ENCODE measurements at places on chromosomes 13 and 19.

GRCh38 chr13:31201341-31202031 is 1.7 kb downstream of the B3GLCT start:
- no peak for DNase-seq

- DNase-seq: no peak
Observed at GRCh38 chr13:57409121-57409520, 222.4 kb upstream of the PCDH17 start.

GRCh38 chr13:85652491-85652890 is 146.7 kb downstream of the SLITRK6 start:
- DNase-seq: no peak

DNA sequence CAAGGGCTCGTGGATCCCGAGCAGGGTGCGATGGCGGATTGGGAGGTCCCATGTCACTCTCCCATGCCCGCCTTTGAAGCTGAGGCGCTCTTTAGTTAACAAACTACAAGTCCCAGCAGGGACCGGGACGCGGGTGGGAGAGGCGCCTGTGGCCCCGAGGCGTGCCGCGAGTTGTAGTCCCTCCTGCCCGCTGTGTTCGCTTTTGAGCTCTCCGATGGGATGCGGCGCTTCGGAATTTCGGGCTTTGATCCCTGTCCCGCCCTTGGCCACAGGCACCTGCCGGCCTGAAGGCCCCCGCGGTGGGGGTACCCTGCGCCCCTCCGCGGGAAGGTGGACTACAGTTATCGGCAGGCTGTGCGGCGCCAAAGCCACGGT is 11.0 kb downstream of the CYTH2 start:
- no peak for DNase-seq

DNA sequence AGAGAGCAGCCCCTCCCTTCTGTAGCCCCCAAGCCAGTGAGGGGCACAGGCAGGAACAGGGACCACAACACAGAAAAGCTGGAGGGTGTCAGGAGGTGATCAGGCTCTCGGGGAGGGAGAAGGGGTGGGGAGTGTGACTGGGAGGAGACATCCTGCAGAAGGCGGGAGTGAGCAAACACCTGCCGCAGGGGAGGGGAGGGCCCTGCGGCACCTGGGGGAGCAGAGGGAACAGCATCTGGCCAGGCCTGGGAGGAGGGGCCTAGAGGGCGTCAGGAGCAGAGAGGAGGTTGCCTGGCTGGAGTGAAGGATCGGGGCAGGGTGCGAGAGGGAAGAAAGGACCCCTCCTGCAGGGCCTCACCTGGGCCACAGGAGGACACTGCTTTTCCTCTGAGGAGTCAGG is 4.2 kb downstream of the KLK3 start:
- DNase-seq: no peak

- no peak for DNase-seq
Observed at GRCh38 chr13:38902551-38902950, 88.1 kb downstream of the STOML3 start.

DNA sequence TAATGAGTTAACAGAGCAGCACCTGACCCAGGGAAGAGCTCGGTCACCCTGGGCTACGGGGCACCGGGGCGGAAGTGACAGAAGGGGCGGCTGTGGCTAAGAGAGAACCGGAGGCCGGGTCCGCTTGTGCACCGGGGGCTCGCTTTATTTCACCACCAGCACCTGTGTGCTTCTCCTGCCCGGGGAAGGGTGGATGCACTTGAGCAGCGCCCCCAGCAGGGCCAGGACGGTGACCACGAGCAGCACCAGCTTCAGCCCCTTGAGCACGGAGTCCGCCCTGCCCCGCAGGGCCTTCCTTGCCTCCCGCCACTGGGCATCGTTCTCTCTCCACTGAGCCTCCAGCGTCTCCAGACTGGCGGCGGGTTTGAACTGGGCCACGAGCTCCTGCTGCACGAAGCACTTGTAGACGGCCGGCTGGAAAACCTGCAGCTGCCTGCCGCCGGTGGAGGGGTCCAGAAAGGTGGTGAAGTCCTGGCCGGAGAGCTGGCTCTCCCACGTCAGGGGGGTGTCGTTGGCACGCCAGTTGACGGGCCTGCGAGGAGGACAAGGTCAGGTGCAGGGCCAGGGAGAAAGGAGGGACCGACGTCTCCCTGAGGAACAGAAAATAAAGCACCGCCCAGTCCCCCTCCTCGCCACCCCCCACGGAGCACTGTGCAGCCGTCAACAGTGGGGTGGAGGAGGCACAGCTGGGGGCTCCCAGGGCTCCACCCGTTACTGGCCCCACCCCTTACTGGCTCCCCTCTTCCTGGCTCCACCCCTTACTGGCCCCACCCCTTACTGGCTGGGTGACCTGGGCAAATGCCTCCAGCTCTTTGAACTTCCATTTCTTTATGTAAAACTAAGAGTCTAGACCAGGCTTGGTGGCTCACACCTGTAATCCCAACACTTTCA is 3.6 kb downstream of the FAM187B start:
- DNase-seq: no peak

GRCh38 chr19:2675892-2676291 is 26.6 kb downstream of the GNG7 start:
- DNase-seq: no peak

- no peak for DNase-seq
Observed at GRCh38 chr13:113545455-113545930, 39.1 kb upstream of the TFDP1 start.

- DNase-seq: no peak
Observed at GRCh38 chr13:45700971-45701900, 884 bp upstream of the CBY2 start.

- DNase-seq: no peak
Observed at GRCh38 chr13:99380921-99381645, 73.9 kb upstream of the GPR183 start.

GRCh38 chr13:106132216-106132615 is 403.2 kb downstream of the EFNB2 start:
- DNase-seq: no peak

- DNase-seq: no peak
Observed at GRCh38 chr19:46209472-46209871, 20.1 kb upstream of the IGFL1 start.

DNA sequence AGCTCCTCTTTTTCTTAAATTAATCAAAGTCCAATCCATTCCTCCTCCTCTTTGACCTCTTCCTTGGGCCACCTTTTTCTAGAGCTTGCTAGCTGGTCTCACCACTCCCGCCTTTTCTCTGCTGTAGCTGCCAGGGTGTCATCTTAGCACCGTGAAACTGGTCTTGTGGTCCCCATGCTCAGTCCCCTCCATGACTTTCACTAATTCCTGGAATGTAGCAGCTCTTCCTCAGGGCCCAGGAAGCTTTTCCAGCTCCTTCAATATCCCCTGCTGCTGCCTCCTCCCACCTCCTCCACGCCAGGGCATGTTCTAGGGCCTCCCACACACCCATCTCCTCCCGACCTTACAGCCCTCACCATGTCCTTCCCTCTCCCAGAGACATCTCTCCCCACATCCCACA is 222.2 kb downstream of the MYO16 start:
- no peak for DNase-seq

GRCh38 chr13:97306645-97307044 is 84.5 kb downstream of the MBNL2 start:
- no peak for DNase-seq

Measured in stimulated activated CD8-positive, alpha-beta memory T cell treated with anti-CD3 and anti-CD28 coated beads, Interleukin-4, amount 100 ng/mL, for 1 hour (primary cell).